ENCODE measurements at places on chromosomes 2 and 18.
A peak's percentile ranks its signal among the peaks of the same experiment; 100 is the strongest.

- no peak for DNase-seq
These were observed 80.8 kb downstream of the GAREM1 start for GRCh38 chr18:32389858-32390257.

DNA sequence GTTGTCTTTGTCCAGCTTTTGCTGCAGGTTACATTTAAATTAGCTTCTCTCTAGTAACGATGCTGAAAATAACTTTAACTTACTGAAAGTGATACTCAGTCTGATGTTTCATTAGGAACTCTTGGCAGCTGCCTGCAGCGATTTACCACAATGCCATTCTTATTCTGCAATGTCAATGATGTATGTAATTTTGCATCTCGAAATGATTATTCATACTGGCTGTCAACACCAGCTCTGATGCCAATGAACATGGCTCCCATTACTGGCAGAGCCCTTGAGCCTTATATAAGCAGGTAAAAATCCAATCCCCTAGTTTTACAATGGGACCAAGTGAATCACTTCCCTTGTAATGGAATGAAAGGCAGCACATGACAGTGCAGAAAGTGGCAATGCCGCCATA, 16.3 kb upstream of the MFF start:
- DNase-seq = no peak

- DNase-seq = no peak
These were observed 341.3 kb downstream of the MYCN start for GRCh38 chr2:16281451-16282335.

- DNase-seq = no peak
These were observed 48.4 kb upstream of the STAM2 start for GRCh38 chr2:152223977-152224376.

DNA sequence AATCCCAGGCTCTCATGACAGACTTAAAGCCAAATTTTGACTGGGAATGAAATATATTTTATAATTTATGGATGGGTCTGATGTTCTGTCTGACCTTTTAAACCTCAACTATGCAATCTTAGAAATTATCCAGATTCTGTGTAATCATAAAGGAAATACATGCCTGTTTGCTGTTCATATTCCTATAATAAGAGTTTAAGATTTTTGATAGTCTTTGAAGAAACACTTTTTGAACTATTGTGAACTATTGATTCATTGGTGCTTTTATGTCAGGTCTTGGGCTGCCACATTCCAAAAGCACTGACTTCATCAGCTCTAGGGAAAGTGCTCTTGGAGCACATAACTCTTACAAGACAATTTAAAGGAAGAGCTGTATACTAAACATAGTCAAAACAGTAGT, 64.2 kb downstream of the CCDC150 start:
- no peak for DNase-seq

- DNase-seq = no peak
These were observed 82.4 kb downstream of the MTCL1 start for GRCh38 chr18:8787794-8788193.

DNA sequence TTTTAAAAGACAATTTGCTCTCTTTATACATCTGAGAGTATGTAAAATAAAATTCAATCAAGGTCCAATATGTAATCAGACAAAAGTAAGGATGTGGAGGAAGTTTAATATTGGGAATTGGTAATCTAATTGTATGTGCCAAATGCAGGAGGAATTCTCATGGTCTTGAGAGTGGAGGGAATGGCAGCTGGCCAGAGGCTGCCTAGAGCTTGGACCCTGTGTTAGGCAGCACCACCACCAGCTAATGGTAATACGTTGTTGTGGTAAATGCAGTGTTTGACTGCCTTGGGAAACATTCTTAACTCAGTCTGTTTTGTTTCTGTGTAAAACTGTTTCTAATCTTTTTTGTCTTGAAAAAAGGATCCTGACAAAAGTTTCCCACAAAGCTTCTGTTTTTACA, 30.0 kb downstream of the GALNT1 start:
- no peak for DNase-seq

DNA sequence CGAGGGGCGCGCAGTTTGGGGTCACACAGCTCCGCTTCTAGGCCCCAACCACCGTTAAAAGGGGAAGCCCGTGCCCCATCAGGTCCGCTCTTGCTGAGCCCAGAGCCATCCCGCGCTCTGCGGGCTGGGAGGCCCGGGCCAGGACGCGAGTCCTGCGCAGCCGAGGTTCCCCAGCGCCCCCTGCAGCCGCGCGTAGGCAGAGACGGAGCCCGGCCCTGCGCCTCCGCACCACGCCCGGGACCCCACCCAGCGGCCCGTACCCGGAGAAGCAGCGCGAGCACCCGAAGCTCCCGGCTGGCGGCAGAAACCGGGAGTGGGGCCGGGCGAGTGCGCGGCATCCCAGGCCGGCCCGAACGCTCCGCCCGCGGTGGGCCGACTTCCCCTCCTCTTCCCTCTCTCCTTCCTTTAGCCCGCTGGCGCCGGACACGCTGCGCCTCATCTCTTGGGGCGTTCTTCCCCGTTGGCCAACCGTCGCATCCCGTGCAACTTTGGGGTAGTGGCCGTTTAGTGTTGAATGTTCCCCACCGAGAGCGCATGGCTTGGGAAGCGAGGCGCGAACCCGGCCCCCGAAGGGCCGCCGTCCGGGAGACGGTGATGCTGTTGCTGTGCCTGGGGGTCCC, at the start of gene ITGA4:
Gene ITGA4, plus strand, starts transcription at position 266 of the 620 bp plus-strand sequence. Its CDS starts 269 bp downstream, at position 535.
- DNase-seq = peak; percentile 89

GRCh38 chr2:239277401-239278085, 123.3 kb downstream of the HDAC4 start:
- DNase-seq = no peak

GRCh38 chr2:183666031-183666430, 541.8 kb downstream of the NUP35 start:
- no peak for DNase-seq

- no peak for DNase-seq
These were observed 164.2 kb upstream of the SETBP1 start for GRCh38 chr18:44516450-44516849.

- no peak for DNase-seq
These were observed 169.0 kb downstream of the PRPF40A start for GRCh38 chr2:152548111-152548875.

- no peak for DNase-seq
These were observed 2.8 kb upstream of the EFR3B start for GRCh38 chr2:25039126-25039525.

DNA sequence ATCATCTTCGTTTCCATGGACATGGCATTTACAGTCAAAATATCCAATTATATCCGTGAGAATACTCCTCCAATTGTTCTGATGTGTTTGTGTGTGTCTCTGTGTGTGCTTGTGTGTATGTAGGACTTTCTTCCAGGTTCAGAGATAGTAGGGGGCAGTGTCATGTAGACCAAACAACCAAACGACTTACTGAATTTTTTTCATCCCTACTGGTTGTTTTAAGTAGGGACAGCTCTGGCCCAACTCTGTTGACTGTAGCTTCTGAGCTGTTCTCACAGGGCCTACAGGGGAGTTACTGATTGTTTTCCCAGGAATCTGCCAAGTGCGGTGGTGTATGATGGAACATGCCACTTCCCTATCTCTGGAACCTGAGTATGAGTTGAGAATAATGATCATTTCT, 69.6 kb downstream of the ETAA1 start:
- DNase-seq = no peak

GRCh38 chr2:171447675-171448074, 13.6 kb downstream of the DCAF17 start:
- no peak for DNase-seq
